Fibroblast of villous mesenchyme (primary cell): ENCODE measurements at places on chromosomes 7 and 10. TPM values are rescaled to one million over a fixed set of nuclear protein-coding genes. Genes with fewer than 3 reads are reported as not detected.

- DNase-seq, result no peak
These were observed 178.5 kb upstream of the RNF32 start for GRCh38 chr7:156461881-156462665.

DNA sequence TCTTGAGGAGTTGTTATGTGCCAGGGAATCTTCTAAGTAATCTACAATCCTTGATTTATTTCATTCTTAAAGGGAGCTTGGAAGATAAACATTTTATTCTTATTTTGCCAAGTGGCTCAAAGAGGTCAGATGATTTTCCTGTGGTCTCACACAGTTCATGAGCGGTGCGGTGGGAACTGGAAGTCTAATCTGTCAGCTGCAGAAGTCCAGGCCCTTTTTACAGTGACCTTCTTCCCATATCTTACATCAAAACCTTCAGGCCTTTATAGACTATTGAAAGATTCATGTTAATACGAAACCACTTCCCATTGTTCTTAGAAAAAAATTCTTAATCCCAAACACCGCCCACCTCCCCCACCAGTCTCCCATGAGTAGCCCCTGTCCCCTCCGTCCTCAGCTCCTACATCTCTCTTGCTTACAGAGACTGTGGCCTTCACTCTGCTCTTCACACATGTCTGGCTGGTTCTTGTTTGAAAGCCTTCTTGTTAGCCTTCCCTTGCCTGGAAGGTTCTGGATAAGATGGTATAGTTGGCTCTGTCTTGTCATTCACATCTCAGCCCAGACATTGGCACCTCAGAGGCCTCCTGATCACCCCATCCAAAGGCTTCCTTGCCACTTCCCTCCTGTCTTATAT is 61.5 kb downstream of the ITGA8 start:
- DNase-seq, result no peak

Gene NUPR2
- total RNA-seq, result not detected in 2 replicates

- no peak for DNase-seq
These were observed 123.6 kb downstream of the SH3PXD2A start for GRCh38 chr10:103731609-103732270.

DNA sequence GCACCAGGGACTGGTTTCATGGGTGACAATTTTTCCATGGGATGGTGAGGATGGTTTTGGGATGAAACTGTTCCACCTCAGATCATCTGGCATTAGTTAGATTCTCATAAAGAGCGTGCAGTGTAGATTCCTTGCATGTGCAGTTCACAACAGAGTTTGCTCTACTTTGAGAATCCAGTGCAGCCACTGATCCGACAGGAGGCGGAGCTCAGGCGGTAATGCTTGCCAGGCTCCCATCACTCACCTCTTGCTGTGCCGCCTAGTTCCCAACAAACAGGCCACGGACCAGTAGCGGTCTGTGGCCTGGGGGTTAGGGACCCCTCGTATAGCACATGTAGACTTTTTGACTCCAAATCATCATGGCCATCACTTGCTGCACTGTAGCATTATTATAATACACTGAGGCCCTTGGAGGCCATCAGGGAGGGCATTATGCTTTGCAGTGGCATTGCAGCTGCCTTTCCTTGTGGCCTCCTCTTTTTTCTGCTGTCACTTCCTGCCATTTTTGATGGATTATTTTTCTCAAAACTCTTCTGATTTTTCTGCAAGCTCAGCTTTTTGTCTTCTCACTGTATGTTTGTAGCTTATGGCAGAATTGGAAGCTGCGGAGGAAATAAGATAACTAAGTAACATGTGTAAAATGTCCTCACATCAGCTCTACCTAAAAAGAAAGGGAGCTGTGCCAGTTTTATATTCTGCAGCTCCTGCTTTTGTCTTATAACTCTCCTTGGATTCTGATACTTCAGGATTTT is 18.5 kb downstream of the CSGALNACT2 start:
- no peak for DNase-seq

GRCh38 chr10:5443429-5443828 is 31.1 kb downstream of the NET1 start:
- no peak for DNase-seq

Gene MYPN
- total RNA-seq, result 4.5 and 18.6 TPM in 2 replicates

- DNase-seq, result peak; percentile 58
These were observed at the start of gene C10orf67 for GRCh38 chr10:23344241-23344841. TSS of gene C10orf67 (minus strand) at chr10:23344797. CDS start at chr10:23344774, 23 bp downstream.

DNA sequence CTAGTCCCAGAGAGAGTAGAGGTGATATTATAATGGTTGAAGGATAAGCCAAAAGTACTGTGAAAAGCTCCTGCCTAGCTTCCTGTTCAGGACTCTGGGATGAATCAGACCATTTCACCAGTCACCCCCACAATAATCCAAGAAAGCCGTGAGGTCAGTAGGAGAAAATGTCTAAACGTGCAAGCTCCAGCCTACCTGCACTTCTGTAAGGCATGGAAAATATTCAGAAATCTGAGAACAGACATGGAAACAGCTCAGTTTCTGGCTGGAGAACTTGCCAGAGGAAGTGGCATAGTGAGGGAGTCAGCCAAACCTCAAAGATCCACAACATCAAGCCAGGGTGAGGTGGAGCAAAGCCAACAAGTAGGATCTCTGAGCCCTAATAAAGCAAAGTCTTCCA is 58.2 kb downstream of the ELAPOR2 start:
- DNase-seq, result no peak

Gene HOXA3
- 9.3 and 11.7 TPM in 2 replicates for total RNA-seq

Gene PKD2L1
- total RNA-seq, result not detected in 2 replicates

GRCh38 chr10:114998993-114999392 is 61.0 kb downstream of the TRUB1 start:
- no peak for DNase-seq
